ENCODE measurements at places on chromosomes 2 and 18.

- H3K4me3 ChIP-seq: no peak overlapping the region
- DNase-seq: no peak
- no peaks in the 10 kb centered on the region for H3K27me3 ChIP-seq
These were observed 10.0 kb downstream of the FAP start for GRCh38 chr2:162233197-162233596.

GRCh38 chr2:200348897-200349563 lies 42.5 kb downstream of the SPATS2L start:
- no peak overlapping the region for H3K4me3 ChIP-seq
- H3K27ac ChIP-seq: no peak overlapping the region
- H3K4me1 ChIP-seq: peaks cover 16% of the 10 kb centered on the region
- DNase-seq: no peak
- no peaks in the 10 kb centered on the region for H3K27me3 ChIP-seq

- no peaks in the 10 kb centered on the region for H3K4me1 ChIP-seq
- no peak overlapping the region for H3K27ac ChIP-seq
- H3K36me3 ChIP-seq: no peaks in the 10 kb centered on the region
- no peak for DNase-seq
- H3K27me3 ChIP-seq: no peaks in the 10 kb centered on the region
These were observed 182.5 kb upstream of the OSR1 start for GRCh38 chr2:19540739-19541525.

DNA sequence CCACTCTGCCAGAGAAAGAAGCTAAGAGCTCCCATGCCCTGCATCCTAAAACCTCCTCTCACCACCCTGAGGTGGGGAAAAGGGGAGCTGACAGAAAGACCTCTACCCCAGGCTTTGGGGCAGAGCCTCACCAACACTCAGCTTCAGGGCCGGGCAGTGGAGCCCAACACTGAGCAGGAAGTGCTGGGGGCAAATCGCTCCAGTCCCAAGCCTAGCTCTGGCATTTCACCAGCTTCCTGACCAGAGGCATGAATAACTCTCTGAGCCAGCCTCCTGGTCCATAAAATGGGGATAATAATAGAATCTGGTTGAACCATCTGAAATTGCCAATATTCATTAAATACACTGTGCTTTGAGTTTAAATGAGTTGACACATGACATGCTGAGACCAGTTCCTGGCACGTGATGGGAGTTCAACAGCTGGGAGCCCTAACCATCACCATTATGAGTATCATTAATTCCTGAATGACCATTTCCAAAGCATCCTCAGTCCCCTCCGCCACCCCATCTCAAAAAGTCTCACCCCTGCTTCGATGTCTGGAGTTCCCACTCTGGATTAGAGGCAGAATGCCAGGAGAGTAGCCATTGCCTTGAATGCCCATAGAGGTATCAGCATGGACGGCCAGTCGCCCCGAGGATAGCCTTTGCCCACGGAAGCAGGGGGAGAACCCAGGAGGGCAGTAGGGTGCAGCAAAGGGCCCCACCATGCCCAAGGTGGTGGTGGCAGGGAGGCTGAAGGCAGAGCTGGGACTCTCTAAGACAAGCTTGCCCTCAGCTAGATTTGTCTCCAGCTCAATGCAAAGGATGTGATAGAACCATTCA lies 153.4 kb downstream of the TNS1 start:
- H3K27me3 ChIP-seq: no peaks in the 10 kb centered on the region
- no peaks in the 10 kb centered on the region for H3K36me3 ChIP-seq
- DNase-seq: no peak
- no peaks in the 10 kb centered on the region for H3K4me1 ChIP-seq

GRCh38 chr2:161713706-161714105 lies 89.5 kb downstream of the SLC4A10 start:
- H3K27ac ChIP-seq: no peak overlapping the region
- H3K36me3 ChIP-seq: peaks cover 2% of the 10 kb centered on the region
- H3K27me3 ChIP-seq: no peaks in the 10 kb centered on the region
- H3K4me3 ChIP-seq: no peak overlapping the region
- no peaks in the 10 kb centered on the region for H3K4me1 ChIP-seq
- no peak for DNase-seq

DNA sequence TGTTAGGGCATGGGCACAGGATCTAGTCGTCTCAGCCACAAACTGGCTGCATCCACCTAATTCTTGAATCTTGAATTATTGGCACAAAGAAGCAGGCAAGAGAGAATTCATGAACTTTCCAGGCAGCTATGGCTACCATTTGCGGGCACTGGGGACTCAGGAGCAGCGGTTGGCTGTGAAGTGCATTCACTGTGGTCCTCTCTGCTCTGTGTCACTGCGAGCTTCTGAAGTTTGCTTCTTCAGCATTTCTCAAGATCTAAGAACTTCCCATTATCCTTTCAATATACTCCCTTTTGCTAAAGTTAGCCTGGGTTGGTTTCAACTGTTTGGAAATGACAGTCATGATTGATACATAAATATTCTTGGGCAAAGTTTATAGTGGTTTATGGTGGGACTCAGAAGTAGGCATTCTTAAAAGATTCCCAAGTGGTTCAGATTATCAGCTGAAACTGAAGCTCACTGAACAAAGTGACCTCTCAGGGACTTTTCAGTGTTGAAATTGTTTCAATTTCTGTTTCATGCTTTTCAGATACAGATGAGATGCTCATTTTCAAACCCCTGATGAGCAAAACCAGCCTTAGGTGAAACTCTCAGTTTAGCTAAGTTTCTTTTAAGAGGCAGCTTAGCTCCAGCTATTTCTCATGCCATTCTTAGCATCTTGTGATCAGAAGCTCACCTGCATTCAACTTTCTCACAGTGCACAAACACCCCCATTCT lies 1258.3 kb upstream of the GYPC start:
- no peak for DNase-seq
- no peak overlapping the region for H3K4me3 ChIP-seq
- H3K4me1 ChIP-seq: no peaks in the 10 kb centered on the region
- no peak overlapping the region for H3K27ac ChIP-seq

GRCh38 chr2:75389271-75389670 lies 171.5 kb downstream of the EVA1A start:
- no peaks in the 10 kb centered on the region for H3K27me3 ChIP-seq
- H3K4me3 ChIP-seq: no peak overlapping the region
- no peak overlapping the region for H3K27ac ChIP-seq
- no peak for DNase-seq

DNA sequence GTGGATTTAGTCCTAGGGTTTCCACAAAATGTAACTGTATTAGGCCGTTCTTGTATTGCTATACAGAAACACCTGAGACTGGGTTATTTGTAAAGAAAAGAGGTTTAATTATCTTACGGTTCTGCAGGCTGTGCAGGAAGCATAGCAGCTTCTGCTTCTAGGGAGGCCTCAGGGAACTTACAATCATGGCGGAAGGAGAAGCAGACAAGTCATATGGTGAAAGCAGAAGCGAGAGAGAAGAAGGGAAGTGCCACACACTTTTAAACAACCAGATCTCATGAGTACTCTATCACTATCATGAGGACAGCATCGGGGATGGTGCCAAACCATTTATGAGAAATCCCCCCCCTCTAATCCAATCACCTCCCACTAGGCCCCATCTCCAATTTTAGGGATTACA lies 9.5 kb upstream of the CCDC68 start:
- DNase-seq: no peak
- H3K27ac ChIP-seq: no peak overlapping the region
- no peaks in the 10 kb centered on the region for H3K27me3 ChIP-seq
- no peaks in the 10 kb centered on the region for H3K4me1 ChIP-seq
- H3K4me3 ChIP-seq: no peak overlapping the region

DNA sequence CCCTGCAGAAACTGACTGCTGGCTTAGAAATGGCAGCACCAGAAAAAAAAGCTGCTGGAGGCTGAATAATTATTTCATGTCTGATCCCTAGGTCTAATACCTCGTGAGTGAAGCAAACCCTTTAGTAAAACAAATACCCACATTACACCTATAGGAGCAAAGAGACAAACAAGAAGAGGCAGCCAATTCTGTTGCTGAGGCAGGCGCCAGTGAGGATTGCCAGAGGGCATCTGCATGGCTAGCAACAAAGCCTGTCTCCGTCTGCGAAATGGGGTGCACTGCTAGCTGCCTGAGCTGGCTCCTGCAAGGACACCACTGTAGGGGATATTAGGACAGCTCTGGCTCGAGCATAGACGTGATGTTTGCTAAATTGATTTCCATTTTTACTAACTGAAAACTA lies 509.7 kb downstream of the TDRD15 start:
- no peak overlapping the region for H3K27ac ChIP-seq
- DNase-seq: no peak
- no peaks in the 10 kb centered on the region for H3K27me3 ChIP-seq
- no peak overlapping the region for H3K4me3 ChIP-seq
- H3K36me3 ChIP-seq: no peaks in the 10 kb centered on the region

GRCh38 chr2:60109744-60110143 lies 443.7 kb downstream of the BCL11A start:
- no peak for DNase-seq
- peaks cover 7% of the 10 kb centered on the region for H3K36me3 ChIP-seq
- no peak overlapping the region for H3K4me3 ChIP-seq
- no peaks in the 10 kb centered on the region for H3K27me3 ChIP-seq
- no peaks in the 10 kb centered on the region for H3K4me1 ChIP-seq

- no peaks in the 10 kb centered on the region for H3K27me3 ChIP-seq
- no peak for DNase-seq
- H3K4me3 ChIP-seq: no peak overlapping the region
- H3K36me3 ChIP-seq: no peaks in the 10 kb centered on the region
- H3K27ac ChIP-seq: no peak overlapping the region
These were observed 510.1 kb downstream of the DCC start for GRCh38 chr18:52850031-52850560.

DNA sequence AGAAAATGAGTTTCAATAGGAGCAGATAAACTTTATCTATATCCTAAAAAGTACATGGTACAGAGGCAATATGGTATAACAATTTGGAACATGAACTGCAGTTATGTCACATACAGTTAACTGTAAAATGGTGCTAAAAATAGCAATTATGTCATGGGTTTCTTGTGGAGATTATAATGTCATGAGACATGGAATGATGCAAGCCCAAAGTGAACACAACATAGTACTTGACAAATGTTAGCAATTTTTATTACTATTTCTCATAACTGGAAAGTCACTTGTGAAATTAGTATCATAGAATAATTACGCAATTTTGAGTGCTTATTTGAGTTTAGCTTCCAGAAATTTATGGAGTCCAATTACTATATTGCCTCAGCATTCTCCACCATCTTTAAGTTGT lies 1263.4 kb downstream of the DSC3 start:
- no peaks in the 10 kb centered on the region for H3K27me3 ChIP-seq
- DNase-seq: no peak
- no peaks in the 10 kb centered on the region for H3K36me3 ChIP-seq
- H3K4me1 ChIP-seq: no peaks in the 10 kb centered on the region

GRCh38 chr2:2719781-2720180 lies 388.7 kb upstream of the MYT1L start:
- no peaks in the 10 kb centered on the region for H3K4me1 ChIP-seq
- no peak for DNase-seq
- H3K27ac ChIP-seq: no peak overlapping the region
- H3K36me3 ChIP-seq: no peaks in the 10 kb centered on the region

GRCh38 chr2:29189052-29189451 lies 73.8 kb downstream of the CLIP4 start:
- H3K27me3 ChIP-seq: no peaks in the 10 kb centered on the region
- H3K36me3 ChIP-seq: peaks cover 4% of the 10 kb centered on the region
- no peak overlapping the region for H3K27ac ChIP-seq
- H3K4me1 ChIP-seq: no peaks in the 10 kb centered on the region

DNA sequence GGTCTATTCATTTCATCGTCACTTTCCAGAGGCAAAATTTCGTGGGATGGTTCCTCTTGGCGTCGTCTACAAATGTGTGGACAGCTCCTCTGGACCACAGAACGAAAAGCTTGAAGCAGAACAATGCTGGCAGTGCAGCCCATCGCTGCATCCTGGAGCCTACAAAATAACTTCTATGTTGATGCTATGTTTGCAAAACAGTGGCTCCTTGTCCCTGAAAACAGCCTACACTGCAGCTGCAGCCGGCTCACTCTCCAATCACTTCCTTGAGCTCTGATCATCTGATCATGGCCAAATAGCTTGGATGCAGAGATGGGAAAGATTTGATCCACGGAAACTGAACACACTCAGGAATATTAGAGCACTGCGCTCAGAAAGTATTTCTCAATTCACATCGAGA lies 60.0 kb downstream of the DOCK10 start:
- H3K4me3 ChIP-seq: no peak overlapping the region
- no peak for DNase-seq
- no peaks in the 10 kb centered on the region for H3K4me1 ChIP-seq
- no peaks in the 10 kb centered on the region for H3K27me3 ChIP-seq

DNA sequence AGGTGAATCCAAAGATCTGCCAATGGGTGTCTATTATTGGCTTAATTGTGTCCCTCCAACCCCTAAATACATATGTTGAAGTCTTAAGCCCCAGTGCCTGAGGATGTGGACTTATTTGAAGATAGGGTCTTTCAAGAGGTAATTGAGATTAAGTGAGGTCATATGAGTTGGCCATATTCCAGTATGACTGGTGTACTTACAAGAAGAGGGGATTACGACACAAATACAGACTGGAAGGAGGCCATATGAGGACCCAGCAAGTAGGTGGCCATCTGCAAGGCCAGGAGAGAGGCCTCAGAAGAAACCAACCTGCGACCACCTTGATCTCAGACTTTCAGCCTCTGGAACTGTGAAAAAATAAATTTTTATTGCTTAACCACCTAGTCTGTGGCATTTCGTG lies 121.1 kb upstream of the FN1 start:
- no peaks in the 10 kb centered on the region for H3K4me1 ChIP-seq
- H3K27me3 ChIP-seq: no peaks in the 10 kb centered on the region
- H3K27ac ChIP-seq: no peak overlapping the region
- DNase-seq: no peak

GRCh38 chr2:96861074-96861473 lies 3.3 kb upstream of the ANKRD39 start:
- no peaks in the 10 kb centered on the region for H3K27me3 ChIP-seq
- no peak overlapping the region for H3K4me3 ChIP-seq
- no peak overlapping the region for H3K27ac ChIP-seq
- no peaks in the 10 kb centered on the region for H3K4me1 ChIP-seq
- H3K36me3 ChIP-seq: peaks cover 29% of the 10 kb centered on the region

DNA sequence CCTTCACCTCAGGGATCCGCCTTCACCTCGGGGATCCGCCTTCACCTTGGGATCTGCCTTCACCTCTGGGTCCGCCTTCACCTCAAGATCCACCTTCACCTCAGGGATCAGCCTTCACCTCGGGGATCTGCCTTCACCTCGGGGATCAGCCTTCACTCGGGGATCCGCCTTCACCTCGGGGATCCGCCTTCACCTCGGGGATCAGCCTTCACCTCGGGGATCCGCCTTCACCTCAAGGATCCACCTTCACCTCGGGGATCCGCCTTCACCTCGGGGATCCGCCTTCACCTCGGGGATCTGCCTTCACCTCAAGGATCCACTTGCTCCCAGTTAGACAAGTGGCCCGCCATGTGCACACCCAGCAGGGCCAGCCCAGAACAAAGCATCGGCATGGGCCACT lies 7.3 kb downstream of the KIF1A start:
- H3K36me3 ChIP-seq: peaks cover 69% of the 10 kb centered on the region
- no peaks in the 10 kb centered on the region for H3K27me3 ChIP-seq
- no peak overlapping the region for H3K27ac ChIP-seq
- 0 out of 2 replicates have a peak, but pooled peaks cover 3% of the 10 kb centered on the region for H3K4me1 ChIP-seq
- DNase-seq: peak; percentile 25
- no peak overlapping the region for H3K4me3 ChIP-seq
